ENCODE measurements at places on chromosomes 1 and 21.
A peak's percentile ranks its signal among the peaks of the same experiment; 100 is the strongest.

DNA sequence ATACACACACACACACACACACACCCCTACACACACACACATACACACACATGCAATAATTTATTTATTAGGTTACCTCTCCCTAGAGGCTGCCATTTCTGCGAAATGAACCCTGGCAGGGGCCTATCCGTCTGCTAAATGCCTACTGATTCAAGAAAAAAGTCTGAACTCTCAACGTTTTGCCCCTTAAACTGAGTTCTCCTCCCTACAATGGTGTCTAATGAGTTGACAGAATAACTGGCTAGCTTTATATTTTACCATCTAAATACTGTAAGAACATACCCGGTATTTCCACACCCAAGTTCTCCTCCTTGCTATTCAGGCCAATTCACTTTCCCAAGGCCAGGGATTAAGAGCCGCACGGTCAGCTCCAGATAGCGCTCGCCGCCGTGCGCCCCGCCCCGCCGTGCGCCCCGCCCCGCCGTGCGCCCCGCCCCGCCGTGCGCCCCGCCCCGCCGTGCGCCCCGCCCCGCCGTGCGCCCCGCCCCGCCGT is 339 bp upstream of the RNPC3 start:
- peak; percentile 29 for DNase-seq

GRCh38 chr1:25987951-25988350 is 9.9 kb downstream of the PAFAH2 start:
- no peak for DNase-seq

GRCh38 chr1:245363461-245364200 is 208.8 kb downstream of the KIF26B start:
- DNase-seq = no peak

- DNase-seq = no peak
Observed at GRCh38 chr1:175168782-175169181, 23.8 kb downstream of the KIAA0040 start.

- no peak for DNase-seq
Observed at GRCh38 chr1:9121496-9122409, 7.1 kb downstream of the GPR157 start.

DNA sequence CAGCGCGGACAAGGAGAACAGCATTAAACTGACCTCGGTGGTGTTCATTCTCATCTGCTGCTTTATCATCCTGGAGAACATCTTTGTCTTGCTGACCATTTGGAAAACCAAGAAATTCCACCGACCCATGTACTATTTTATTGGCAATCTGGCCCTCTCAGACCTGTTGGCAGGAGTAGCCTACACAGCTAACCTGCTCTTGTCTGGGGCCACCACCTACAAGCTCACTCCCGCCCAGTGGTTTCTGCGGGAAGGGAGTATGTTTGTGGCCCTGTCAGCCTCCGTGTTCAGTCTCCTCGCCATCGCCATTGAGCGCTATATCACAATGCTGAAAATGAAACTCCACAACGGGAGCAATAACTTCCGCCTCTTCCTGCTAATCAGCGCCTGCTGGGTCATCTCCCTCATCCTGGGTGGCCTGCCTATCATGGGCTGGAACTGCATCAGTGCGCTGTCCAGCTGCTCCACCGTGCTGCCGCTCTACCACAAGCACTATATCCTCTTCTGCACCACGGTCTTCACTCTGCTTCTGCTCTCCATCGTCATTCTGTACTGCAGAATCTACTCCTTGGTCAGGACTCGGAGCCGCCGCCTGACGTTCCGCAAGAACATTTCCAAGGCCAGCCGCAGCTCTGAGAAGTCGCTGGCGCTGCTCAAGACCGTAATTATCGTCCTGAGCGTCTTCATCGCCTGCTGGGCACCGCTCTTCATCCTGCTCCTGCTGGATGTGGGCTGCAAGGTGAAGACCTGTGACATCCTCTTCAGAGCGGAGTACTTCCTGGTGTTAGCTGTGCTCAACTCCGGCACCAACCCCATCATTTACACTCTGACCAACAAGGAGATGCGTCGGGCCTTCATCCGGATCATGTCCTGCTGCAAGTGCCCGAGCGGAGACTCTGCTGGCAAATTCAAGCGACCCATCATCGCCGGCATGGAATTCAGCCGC is 2.5 kb downstream of the S1PR1 start:
- DNase-seq = no peak

DNA sequence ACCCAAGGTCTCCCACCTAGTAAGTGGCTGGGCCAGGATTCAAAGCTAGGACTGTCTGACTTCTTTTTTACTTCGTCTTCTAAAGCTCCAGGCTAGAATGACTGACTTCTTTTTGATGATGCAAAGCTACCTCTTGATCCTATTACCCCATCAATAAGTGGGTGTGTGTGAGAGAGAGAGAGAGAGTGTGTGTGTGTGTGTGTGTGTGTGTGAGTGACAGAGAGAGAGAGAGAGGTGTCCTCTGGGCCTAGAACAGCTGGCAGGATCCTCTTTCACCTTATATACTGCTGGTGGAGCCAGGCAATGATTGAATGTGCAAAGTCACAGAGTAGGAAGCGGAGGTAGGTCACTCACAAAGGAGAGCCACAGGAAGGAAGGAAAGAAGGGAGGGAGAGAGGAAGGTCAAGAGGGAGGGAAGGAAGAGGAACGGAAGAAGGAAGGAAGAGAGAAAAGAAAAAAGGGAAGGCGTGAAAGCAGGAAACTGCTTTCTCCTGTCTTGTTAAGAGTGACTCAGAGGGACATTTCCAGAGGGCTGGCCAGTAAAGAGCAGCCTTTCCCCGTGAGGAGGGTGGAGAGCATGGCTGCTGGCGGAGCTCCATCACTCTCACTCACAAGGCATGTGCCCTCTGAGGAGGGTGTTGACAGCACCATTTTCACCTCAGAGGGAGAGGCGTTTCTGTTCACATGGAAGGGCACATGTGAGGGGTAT is 68.9 kb downstream of the CDC7 start:
- no peak for DNase-seq

DNA sequence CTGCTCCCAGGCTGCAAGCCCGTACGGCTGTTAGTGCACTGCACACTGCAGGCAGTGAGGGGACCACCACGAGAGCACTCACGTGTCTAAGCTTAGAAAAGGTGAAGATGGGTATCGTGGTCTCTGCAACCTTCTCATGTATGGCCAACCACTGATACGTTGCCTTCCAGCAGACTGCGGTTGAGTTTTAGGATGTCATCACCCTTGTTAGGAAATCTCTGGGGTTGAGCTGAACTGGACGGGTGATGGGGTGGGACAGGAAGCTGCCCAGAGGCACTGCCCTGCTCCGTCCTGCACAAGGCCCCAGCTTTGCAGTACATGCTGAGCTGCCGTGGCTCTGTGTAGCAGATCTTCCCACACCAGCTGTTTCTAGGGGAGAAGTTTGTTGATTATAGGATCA is 43.3 kb downstream of the FAAP20 start:
- no peak for DNase-seq

DNA sequence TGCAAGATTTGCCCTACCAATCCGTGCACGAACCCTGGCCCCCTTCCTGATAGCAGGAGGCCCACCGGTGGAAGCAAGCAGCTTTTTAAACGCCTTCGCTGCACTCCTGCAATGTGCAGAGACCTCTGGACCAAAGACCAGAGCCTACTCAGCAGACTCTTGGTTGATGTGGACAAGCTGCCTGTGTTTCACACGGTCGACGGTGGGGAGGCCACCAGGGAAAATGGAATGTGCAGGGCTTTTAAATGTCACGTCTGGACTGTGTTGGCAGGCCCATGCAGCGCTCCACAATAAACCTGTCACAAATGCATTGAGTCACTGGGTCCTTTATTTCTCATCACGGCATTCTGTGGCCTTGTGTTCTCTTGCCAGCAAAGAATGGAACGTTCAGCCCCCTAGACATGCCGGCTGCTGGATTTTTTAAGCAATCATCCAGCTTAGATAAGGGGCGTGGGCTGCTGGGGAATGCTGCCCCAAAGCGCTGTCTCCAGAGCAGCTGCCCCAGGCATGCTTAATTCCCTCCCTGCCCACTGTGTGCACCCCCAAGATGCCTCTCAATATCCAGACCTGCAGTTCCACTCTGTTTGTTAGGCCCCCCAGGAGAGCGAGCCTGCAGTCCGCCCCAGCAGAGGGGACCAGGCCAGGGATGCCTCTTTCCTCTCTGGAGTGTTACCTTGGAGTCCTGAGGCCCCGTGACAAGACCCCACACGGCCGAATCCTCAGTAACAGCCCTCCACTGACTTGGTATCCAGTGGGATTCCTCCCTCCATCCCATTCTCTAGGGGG is 71.3 kb downstream of the ATP5PO start:
- no peak for DNase-seq

DNA sequence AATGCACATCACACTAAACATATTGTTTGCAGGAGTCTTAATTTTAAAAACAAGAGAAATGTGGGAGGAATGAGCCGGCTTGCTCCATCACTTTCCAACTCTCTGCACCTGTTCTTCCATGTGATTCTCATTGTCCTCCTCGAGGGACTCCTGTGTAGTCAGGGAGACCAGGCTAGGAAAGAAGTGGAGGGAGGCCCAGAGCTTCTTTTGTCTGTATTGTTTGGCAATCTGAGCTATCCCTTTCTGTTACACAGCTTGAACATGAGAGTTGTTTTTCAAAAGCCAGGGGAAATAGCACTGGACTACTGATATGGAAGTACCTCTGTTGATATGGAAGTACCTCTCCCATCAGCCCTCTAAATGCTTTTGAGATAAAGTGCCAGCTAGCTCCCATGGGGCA is 18.8 kb upstream of the LRRC8D start:
- DNase-seq = no peak

GRCh38 chr1:94955767-94956632 is 29.1 kb upstream of the CNN3 start:
- DNase-seq = no peak

GRCh38 chr21:43948740-43949498 is 63.2 kb upstream of the TRAPPC10 start:
- no peak for DNase-seq

DNA sequence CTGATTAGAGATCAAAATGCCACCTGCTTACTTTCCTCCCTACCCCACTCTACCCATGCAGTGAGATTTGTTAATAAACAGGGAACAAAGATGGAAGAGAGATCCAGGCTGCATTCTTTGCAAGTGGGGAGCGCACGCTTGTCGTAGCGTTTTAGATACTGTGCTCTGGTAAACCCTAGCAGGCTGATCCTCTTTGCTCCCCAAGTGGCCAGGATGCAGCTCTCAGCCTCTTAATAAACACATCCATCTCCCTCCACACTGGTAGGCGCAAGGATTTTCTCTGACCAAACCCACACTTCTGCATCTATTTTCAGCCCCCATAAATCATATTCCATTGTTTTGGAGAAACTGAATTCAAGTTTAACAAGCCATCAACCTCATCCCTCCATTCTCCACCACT is 2.9 kb downstream of the PGBD5 start:
- no peak for DNase-seq

DNA sequence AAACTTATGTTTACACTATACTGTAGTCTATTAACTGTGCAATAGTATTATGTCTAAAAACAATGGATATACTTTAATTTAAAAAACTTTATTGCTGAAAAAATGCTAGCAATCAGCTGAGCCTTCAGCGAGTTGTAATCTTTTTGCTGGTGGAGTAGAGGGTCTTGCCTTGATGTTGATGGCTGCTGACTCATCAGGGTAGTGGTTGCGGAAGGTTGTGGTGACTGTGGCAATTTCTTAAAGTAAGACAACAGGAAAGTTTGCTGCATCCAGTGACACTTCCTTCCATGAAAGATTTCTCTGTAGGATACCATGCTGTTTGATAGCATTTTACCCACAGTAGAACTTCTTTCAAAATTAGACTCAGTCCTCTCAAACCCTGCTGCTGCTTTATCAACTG is 234.7 kb upstream of the CSF3R start:
- DNase-seq = no peak
